ENCODE measurements at places on chromosomes 3 and 15.

DNA sequence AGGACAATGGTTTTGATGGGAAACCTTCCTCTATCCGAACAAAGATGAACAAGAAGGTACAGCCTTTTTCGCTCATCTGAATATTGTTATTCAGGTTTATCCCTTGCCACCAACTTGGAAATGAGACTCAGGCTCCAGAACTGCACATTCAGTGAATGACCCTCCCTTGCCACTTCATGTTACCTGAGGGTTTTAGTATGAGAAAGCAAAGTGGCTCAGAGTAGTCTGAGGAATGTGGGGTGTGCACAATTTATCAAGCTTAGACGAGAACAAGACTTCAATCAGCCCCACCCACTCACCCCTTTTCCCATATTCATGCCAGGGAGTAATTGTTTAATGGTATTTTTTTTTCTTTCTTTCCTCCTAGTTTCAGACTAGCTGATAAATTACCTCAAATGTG, 265.3 kb upstream of the POU1F1 start:
- no peak for DNase-seq

DNA sequence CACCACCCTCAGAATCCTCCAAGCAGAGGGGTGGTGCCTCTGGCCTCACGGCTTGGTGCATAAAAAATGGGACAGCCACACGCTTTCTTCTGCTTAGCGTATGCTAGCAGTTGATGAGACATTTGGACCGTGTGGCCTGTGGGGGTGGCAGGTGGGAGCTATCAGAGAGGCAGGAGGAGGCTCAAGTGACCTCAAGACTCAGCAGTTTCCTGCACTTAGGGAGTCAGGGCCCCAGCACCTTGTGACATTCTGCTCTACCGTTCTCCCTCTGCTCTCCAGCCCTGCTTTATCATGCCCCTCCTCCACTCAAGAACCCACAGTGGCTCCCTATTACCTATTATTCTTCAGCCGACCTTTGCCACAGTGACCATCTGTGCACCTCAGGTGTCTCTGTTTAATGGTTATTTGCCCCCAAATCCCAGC, 41.0 kb upstream of the CGNL1 start:
- DNase-seq, result no peak

GRCh38 chr3:106004137-106004681, 135.4 kb upstream of the CBLB start:
- DNase-seq, result no peak

GRCh38 chr3:115217678-115218451, 70.8 kb upstream of the ZBTB20 start:
- no peak for DNase-seq

DNA sequence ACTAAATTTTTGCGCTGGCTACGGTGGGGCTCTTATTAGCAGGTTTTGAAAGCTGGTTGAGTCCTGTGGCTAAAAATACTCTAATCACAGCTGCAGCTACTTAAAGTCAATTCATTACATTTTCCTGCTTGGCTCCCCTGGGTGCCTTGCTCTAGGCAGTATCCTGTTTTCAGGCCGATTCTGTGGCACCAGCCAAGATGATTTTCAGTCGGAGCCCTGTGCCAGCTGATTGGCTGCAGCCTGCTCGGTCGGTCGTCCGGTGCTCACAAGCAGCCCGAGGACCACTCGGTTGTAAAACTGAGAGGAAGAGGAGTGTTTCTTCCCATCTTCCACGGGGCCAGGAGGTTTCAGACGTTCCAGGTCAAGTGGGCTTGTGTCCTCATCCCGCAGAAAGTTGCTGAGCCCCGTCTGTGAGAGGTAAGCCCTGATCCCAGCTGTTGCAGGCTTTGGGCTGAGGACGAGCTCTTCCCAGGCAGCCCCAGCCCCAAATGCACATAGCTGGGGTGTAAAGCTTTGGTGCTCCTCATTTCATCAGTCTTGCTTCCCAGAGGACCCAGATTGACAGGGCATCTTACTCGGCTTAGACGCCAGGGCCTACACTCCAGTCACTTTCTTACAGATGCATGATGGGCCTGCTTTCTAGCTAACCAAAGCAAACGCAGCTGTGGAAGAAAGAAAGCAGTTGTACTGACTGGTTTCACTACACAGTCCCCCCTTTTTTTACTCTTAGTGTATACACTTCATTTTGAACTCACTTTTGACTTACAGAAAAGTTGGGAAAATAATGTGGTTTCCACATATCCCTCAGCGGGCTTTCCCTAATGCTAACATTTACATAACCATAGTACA, 15.9 kb downstream of the LYSMD4 start:
- no peak for DNase-seq

DNA sequence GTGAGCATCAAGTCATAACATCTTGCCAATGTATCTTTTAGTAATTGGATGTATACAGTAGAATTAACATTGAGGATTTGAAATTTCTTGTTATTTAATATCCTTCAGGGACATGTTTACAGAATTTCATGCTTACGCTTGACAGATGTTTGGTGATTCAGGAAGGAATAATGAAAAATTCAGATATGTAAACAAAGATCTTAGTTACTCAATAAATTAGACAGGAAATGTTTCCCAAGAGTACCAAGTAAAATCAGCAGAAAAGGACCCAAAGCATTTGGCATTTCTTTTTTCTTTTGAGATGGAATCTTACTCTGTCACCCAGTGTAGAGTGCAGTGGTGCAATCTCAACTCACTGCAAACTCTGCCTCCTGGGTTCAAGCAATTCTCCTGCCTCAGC, 4.7 kb upstream of the COL6A5 start:
- no peak for DNase-seq

GRCh38 chr3:13016083-13016720, 57.0 kb downstream of the IQSEC1 start:
- DNase-seq, result no peak

- no peak for DNase-seq
These were observed 15.8 kb upstream of the ARHGEF26 start for GRCh38 chr3:154105218-154105975.

DNA sequence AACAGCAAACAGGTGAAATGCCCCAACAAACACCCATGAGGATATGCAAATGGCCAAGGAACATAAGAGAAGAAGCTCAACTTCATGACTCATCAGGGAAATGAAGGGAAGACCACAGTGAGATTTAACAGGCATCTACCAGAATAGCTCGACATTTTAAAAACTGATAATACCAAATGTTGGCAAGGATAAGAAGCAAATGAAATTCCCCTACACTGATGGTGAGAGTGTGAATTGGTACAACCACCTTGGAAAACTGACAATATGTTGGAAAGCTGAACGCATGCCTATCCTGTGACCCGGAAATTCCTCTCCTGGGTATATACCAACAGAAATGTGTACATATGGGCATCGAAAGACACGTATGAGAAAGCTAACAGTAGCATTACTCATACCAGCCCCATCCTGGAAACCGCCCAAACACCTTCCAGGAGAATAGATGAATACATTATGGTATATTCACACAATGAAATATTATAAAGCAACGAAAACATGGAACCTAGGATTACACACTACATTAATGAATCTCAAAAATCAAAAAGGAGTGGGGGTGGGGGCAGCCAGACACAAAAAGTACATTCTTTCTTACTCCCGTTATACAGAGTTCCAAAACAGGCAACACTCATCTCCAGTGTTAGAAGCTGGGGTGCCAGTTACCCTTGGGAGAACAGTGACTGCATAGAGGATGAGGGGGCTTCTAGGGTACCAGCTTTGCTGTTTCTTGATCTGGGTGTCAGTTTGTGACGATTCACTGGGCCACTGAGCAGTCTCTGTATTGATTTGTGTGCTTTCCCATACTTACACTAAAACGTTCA, 16.9 kb downstream of the RFTN1 start:
- DNase-seq, result no peak

GRCh38 chr3:196499061-196499460, 4.5 kb downstream of the RNF168 start:
- no peak for DNase-seq

DNA sequence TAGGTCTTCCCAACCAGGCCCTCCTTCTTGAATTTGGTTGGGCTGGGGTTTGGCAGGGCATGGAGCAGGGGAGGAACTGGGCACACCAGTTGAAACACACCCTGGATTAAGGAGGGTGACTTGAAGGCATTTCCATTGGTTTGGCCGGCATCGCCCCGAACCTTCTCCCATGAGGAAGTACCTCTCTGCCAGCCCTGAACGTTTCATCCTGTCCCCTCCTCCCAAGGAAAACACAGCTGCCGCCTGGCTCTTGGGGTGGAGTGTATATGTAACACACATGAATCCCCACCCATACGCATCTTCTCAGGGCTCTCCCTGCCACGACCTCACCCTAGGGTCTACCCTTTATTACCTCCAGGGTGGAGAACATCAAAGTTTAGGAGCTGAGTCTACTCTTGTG, 14.6 kb downstream of the UBAP1L start:
- no peak for DNase-seq

DNA sequence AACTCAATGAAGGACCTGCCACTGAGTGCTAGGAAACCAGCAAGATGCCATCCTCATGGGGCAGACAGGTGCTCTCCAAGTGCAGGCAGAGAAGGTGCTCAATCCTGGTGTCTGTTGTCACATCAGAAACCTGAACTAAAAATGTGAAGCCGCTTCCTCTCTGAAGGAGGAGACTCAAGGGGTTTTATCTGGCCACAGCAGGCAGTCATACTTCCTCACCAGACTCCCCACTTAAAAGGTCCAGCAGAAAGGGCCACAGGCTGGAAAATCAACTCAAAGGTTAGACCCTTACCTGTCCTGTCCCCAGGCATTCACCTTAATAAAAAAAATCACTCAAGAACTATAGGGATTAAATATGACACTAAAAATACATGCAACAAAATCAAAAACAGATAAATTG, 4.8 kb downstream of the CCDC12 start:
- no peak for DNase-seq

DNA sequence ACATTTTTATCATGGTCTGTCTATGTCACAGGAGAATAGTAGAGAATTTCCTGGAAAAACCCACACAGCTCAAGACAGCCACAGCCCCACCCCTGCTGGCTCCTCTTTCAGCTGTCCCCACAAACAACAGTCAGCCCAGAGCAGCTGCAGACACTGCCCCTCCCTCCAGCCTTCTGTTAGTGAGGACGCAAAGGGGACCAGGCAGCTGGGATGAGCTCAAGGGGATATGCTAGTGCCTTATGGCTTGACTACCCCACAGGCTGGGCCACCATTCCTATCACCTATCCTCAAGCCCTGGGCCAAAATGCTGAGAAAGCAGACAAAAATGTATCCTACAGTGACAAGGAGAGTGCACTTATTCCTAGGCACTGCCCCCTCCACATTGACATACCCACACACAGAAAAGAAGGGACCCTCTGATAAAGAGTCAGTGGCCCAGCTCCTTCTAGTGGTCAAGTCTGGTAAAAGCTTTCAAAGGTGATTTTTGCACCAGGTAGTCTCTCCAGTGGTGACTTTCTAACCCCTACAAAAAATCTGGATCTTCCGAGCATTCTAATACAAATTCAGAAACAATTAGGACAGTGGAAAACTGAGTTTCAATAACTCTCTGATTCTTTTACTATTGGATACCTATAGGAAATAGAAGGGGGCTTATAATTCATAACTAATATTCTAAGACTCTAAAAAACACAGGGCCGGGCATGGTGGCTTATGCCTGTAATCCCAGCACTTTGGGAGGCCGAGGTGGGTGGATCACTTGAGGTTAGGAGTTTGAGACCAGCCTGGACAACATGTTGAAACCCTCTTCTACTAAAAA, 3.0 kb upstream of the MAP1A start:
- no peak for DNase-seq

GRCh38 chr3:125165948-125166553, 46.5 kb downstream of the SLC12A8 start:
- DNase-seq, result no peak

DNA sequence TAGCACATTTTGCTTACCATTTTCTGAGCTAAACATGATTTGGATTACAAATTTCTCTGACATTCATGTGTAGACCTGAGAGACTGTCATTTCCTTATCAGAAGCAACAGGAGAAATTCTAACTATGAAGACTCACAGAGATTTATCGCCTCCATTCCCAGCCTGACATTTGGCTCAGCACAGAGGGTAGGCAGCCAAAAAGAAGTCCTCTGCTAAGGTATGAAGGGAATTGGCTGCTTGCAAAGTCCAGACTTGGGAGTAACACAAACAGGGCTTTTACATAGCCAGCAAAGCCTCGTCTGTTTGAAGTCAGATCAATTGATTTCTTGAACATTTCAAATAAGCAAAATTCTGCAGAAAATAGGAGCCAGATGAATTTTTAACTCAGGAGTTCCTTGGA, 57.0 kb upstream of the CMSS1 start:
- DNase-seq, result no peak

- DNase-seq, result no peak
These were observed 73.0 kb upstream of the PROK2 start for GRCh38 chr3:71857956-71858355.

DNA sequence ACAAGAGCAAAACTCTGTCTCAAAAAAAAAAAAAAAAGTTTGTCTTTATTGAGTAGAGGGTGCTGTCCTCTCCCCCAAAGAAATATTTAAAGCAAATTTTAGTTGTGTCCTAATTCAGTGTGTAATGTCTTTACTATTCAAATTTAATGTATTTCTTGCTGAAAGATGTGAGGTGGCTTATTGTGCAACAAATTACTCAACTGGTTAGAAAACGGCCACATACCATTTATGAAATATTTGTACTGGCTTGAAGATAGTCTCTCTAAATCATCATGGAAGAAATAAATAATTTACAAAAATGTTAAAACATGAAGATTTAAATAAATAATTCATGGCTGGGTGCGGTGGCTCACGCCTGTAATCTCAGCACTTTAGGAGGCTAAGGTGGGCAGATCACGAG, 63.0 kb downstream of the SLTM start:
- DNase-seq, result no peak

GRCh38 chr3:182083112-182083511, 371.4 kb downstream of the SOX2 start:
- DNase-seq, result no peak

GRCh38 chr3:4982773-4983738, 3.8 kb downstream of the BHLHE40 start:
- DNase-seq, result no peak

DNA sequence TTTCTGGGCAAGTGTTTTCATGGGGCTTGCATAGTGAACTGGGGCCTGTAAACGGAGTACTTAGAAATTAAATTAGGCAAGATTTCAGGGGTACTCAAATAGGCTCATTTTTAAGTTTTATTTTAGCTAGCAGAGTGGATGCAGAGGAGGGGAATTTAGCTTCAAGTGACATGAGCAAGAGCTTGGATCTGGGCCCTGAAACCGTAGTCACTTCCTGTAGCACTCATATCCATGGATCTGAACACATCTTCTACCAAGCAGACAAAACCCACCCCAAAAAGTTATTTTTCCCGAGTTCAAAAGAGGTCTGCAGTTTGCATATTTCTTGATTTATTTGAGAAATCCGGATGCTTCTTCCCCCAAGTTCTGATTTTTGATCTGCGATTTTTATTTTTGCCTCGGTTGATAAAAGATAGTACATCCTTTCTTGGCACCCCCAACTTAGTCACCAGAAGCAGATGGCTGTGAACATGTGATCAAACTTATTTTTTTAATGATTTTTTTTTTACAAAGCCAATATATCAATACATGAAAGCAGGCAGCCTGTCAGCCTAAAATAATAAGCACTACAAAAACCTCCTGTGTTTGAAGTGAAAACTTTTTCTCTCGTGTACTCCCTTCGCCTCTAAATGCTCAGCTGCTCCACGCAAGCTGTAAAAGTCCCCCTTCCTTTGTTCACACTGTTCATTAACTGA, 36.6 kb upstream of the STT3B start:
- DNase-seq, result no peak

Data from cortex of kidney (tissue), 1 donor.